NCI-H1436 (cell line): ENCODE measurements at places on chromosomes 1 and 21.

GRCh38 chr1:117413412-117413811, 46.2 kb downstream of the MAN1A2 start:
- no peak for DNase-seq

DNA sequence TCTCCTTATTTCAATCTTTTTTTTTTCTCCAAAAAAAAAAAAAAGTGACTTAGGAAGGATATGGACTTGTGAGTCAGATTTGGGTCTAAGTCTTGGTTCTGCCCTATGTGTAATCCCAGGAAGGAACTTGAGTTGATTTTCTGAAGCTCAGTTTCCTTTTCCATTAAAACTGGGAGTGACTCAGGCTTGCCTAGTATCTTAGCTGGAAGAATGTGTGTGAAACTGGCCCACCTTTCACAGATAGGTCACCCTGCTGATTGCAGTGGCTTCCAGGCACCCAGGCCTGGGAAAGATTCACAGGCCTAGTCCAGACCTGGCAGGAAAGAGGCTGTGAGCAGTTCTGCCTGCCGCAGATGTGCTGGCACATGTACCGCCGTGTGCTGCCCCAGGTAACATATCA, 218.3 kb upstream of the HOOK1 start:
- DNase-seq, result no peak

- no peak for DNase-seq
Observed at GRCh38 chr1:230725256-230726012, 11.5 kb upstream of the AGT start.

GRCh38 chr1:18256282-18257235, 149.0 kb downstream of the IGSF21 start:
- DNase-seq, result peak; percentile 21

DNA sequence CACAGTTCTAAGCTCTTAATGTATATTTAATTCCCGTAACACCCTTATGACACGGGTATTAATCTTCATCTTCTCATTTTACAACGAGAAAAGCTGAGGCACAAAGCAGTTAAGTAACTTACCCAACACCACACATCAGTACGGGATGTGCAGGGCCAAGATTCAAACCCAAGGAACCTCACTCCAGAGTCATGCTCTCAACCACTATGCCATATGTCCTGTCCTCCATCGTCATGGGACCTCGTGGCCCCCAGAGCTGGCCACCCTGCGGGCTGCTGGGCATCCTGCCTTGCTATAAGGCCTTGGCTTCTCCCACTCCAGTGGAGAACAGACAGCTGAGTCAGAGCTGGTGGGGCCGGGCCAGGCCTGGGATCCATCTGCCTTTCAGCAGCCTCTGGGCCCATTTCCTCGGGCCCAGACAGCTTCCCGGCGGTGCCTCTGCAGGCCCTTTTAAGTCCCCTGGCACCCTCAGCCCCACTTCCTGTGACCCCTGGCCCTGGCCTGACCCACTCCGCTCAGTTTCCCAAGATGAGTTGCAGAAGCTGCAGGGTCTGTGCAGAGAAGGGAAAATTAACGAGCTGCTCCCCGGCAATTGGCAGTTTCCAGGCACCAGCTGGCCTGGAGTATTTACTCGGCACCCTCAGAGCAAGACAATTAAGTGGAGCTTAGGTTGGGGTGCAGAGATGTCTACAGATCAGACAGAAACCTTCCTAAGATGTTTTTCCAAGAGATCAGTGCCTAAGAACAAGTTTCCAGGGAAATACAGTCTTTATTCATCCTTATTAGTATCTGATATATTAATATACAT, 98.2 kb downstream of the EPHB2 start:
- no peak for DNase-seq

DNA sequence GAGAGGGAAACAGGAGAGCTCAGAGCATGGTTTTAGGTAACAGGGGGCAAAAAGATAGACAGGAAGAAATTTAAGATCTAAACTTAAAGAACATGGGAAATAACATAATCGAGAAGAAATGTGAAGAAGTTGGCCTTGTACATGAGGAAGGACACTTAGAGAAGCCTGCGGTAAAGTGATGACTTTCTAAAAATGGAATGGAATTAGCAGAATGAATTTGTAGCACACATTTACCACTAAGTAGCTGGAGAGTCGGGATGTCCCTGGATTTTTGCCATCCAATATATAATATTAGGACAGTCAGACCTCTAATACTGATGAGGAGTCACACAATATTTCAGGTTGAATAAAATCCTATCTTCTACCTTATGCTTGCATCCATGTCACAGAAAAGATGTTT, 77.7 kb upstream of the C1orf87 start:
- DNase-seq, result no peak

GRCh38 chr21:29347274-29347681, 48.6 kb downstream of the BACH1 start:
- DNase-seq, result no peak

DNA sequence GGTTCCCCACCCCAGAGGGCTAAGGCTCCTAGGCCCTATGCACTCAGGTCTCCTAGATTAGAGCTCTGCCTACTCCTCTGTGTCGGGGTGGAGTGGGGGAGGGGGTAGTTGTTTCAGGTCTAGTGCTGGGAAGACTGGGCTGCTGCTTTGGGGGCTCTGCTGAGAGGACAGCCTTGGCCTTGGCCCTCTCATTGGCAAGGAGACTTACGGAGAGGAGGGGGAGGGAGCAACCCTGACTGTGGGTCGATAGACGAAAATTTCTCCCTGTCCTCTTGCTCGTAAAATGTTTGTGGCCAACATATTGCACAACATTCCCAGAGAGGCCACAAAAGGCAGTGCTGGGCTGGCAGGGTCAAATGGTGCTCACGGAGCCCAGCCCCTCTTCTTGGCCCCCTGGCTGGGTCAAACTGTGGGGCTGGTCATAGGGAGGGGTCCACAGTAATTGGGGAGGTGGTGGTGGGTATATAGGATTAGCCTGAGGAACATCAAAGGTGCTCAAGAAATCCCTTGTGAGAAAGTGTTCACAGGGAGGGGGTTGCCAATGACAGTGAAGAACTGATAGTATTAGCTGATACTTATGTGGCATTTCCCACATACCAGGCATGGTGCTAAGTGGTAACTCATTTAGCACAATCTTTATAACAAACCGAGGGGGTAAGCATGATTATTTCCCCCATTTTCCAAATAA, 8.5 kb upstream of the DMBX1 start:
- DNase-seq, result no peak

DNA sequence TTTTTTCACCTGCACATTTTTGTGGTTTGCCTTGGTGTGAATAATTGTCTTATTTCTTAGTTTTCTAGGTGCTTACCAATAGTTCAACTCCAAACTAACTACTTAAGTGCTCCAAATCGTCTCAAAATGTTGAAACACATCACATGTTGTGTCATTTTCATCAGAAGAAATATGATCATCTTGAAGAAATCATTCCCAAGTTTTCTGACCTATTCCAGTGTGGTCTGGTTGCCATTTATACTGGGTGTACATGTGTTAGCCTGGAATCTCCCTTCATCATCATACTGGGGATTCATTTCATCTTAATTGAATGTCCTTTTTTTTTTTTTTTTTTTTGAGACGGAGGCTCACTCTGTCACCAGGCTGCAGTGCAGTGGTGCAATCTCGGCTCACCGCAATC, 67.0 kb downstream of the EIF2B3 start:
- no peak for DNase-seq

GRCh38 chr1:111133866-111134265, 6.0 kb downstream of the DRAM2 start:
- DNase-seq, result no peak
